ENCODE measurements at places on chromosomes 2 and 18.

DNA sequence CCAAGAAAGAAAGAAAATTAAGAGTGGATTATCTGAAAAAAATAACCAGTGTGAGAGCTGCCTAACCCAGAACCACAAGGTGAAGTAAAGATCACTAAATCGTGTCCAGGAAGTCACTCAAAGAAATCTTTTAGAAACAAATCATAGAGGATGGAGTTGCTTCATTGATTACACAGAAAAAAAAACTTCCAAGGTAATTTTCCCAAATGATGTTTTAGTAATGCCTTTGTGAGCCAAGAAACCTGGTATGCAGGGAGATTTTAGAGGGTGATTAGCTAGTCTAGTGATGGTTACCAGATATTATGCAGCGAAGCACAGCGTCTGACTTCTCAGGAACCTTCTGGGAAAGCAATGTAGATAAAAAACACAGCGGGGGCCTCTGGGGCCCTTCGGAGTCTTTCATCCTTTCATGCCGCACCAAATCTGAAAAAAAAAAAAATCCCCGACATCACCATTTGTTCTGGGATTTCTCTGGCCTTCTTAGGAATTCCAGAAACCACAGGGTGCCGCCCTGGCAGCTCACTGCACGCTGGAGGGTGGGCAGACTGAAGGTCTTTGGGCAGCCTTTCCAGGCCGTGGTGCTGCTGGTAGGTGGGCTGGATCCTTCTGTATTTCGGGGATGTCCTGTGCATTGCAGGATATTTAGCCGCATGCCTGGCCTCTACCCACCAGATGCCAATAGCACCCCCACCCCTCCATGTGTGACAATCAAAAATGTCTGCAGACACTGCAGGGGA, 17.3 kb downstream of the ALPK2 start:
- H3K27me3 ChIP-seq: peaks cover 14% of the 10 kb centered on the region
- no peaks in the 10 kb centered on the region for H3K36me3 ChIP-seq
- no peak overlapping the region for H3K4me3 ChIP-seq

DNA sequence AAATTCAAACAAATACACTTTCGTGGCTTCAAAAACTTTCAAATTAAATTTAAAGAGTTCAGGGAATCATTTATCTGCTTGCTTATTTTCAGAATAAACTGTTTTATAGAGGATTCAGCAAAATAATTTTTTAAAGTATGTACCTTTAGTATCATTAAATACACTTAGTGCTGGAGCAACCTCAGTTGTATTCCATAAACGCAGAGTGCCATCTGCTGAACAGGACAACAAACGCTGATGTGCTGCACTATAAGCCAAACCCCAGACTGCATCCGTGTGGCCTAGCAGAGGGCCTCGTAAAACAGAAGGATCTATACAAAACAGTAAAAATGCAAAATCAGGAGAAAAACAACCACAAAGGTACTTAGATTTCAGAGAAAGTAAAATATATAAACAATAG, 108.6 kb downstream of the STRN start:
- H3K27ac ChIP-seq: no peak overlapping the region
- H3K4me3 ChIP-seq: no peak overlapping the region

- H3K27me3 ChIP-seq: no peaks in the 10 kb centered on the region
- H3K4me3 ChIP-seq: no peak overlapping the region
- H3K36me3 ChIP-seq: no peaks in the 10 kb centered on the region
- no peaks in the 10 kb centered on the region for H3K4me1 ChIP-seq
- peak; percentile 60 for DNase-seq
- H3K27ac ChIP-seq: no peak overlapping the region
Observed at GRCh38 chr2:156562124-156562523, 125.9 kb downstream of the GPD2 start.

- no peak overlapping the region for H3K27ac ChIP-seq
- H3K4me1 ChIP-seq: peaks cover 11% of the 10 kb centered on the region
- no peaks in the 10 kb centered on the region for H3K36me3 ChIP-seq
Observed at GRCh38 chr18:292271-292670, 24.4 kb upstream of the THOC1 start.

GRCh38 chr2:144249035-144249637, 270.8 kb downstream of the ZEB2 start:
- H3K36me3 ChIP-seq: no peaks in the 10 kb centered on the region
- H3K27me3 ChIP-seq: no peaks in the 10 kb centered on the region
- no peaks in the 10 kb centered on the region for H3K4me1 ChIP-seq
- DNase-seq: no peak
- H3K27ac ChIP-seq: no peak overlapping the region

DNA sequence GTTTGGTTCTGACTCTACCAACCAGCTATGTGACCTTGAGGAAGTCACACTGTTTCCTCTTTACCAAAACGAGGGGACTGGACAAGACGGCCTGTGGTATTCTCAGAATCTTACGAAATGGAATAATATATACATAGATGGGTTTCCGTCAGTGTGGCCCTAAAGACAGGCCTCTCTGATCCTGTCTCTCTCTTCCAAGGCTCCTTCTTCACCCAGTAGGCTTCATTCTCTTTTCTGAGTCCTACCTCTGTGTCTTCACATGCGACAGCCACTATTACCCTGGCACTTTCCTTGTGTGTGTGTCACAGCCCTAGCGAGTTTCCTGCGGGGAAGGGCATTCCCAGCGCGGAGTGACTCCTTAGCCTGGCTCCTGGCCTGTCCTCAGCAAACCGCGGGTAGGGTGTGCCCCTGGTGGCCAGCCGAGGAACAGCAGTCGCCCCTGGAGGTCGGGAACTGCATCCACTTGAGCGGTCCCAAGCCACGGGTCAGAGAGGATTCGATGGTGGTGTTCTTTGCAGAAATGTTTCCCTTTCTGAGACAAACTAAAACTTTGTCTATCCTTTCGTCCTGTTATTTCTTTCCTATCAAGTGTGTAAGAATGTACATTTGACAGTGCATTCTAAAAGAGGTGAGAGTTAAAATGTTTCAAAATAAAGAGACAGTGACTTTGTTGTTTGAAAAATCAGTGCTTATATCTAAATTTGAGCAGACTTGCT, 63.3 kb downstream of the RAB31 start:
- H3K36me3 ChIP-seq: no peaks in the 10 kb centered on the region
- peak overlapping the region; percentile 14 for H3K27ac ChIP-seq
- peaks cover 4% of the 10 kb centered on the region for H3K4me1 ChIP-seq
- H3K27me3 ChIP-seq: no peaks in the 10 kb centered on the region
- peak; percentile 81 for DNase-seq

DNA sequence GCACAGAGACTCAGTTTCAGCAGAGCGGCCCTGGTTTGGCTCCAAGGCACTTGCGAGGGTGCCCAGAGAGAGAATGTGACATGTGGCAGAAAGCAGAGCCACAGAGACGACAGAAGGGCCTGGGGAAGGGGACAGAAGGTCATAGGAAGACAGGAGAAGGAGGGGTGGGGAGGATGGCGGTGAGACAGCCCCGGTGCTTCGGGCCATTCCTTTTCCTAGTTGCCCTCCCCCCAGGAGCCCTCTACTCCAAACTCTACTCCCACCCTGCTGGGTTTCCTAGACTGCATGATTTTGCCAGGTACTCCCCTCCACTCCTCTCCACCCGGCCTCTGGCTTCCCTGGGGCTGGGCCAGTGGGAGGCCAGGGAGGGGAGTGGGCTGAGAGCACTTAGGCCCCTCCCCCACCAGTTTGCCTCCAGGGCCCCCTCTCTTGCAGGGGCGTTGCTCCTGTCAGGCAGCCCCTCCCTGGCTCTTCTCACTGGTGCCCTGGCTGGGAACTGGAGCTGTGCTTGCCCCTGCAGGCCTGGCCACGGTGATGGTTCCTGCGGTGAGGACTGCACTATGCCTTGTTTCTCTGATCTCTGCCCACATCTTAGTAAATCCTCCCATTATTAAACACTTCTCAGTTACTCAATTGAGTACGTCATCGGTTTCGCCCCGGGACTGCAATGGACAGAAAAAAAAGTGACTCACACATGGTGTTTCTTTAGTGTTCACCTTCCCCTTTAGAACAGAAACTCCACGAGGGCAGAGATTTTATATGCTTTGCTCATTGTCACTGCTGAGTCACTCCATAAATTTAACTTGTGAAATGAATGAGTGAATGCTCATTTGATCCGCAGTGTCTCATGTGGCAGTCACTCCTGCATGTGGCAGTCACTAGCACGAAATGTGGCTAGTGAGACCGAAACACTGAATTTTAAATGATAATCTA, 58.7 kb upstream of the SP3 start:
- peaks cover 2% of the 10 kb centered on the region for H3K27me3 ChIP-seq
- DNase-seq: no peak
- no peak overlapping the region for H3K27ac ChIP-seq
- H3K4me3 ChIP-seq: no peak overlapping the region
- no peaks in the 10 kb centered on the region for H3K4me1 ChIP-seq

- no peaks in the 10 kb centered on the region for H3K4me1 ChIP-seq
- no peak for DNase-seq
- H3K36me3 ChIP-seq: no peaks in the 10 kb centered on the region
- H3K4me3 ChIP-seq: no peak overlapping the region
Observed at GRCh38 chr18:41922176-41922575, 32.9 kb upstream of the PIK3C3 start.

- no peak for DNase-seq
- no peaks in the 10 kb centered on the region for H3K36me3 ChIP-seq
- no peaks in the 10 kb centered on the region for H3K4me1 ChIP-seq
- no peaks in the 10 kb centered on the region for H3K27me3 ChIP-seq
- no peak overlapping the region for H3K27ac ChIP-seq
- no peak overlapping the region for H3K4me3 ChIP-seq
Observed at GRCh38 chr2:48600917-48601316, 16.7 kb upstream of the GTF2A1L start.

DNA sequence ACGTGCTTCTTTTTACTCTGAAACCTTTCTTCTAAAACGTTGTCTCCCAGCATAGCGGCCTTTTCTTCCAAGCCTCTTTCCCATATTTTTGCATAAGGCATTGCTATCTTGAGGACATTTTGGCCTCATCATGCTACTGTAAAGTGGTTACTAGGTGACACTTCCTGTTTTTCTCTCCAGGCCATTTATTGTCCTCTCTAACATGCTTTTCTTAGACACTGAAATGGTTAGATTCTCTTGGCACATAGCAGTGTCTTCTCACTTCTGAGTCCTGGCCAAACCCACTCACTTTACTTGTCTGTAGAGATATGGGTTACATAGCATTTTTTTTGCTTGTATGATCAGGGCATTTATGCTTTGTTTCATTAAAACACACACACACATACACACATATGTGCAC, 50.1 kb upstream of the KCNH7 start:
- H3K4me1 ChIP-seq: no peaks in the 10 kb centered on the region
- no peaks in the 10 kb centered on the region for H3K36me3 ChIP-seq
- peak; percentile 31 for DNase-seq

DNA sequence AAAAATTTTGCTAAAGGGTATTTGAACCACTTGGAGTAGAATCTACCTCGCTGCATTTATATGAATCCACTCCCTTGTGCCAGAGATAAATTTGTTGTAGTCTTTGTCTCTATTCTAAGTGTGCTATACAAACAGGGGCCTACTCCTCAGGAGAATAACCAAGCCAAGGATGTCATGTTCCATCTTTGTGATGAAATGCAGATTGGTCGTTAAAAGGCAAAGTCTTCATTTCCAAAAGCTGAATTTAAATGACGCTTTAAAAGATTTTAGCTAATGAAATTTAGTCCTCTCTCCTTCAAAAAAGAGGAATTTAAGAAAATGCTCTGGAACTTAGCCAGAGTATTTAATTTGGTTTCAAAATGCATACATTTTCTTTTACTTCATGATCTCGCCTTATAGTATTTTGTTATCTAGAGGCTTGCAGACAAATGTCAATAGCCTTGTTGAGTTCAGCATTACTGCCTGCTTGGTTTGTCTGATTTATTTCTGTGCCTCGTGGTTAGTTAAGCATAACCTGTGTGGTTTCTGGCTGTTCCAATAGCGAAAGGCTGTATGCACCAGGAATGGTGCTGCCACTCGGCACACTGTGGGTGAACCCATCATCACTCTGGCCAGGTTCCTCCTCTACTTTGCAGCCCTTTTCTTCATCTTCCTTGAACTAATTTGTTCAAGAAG, 417.6 kb downstream of the ZNF521 start:
- H3K36me3 ChIP-seq: no peaks in the 10 kb centered on the region
- H3K27me3 ChIP-seq: no peaks in the 10 kb centered on the region
- H3K27ac ChIP-seq: no peak overlapping the region
- DNase-seq: no peak

DNA sequence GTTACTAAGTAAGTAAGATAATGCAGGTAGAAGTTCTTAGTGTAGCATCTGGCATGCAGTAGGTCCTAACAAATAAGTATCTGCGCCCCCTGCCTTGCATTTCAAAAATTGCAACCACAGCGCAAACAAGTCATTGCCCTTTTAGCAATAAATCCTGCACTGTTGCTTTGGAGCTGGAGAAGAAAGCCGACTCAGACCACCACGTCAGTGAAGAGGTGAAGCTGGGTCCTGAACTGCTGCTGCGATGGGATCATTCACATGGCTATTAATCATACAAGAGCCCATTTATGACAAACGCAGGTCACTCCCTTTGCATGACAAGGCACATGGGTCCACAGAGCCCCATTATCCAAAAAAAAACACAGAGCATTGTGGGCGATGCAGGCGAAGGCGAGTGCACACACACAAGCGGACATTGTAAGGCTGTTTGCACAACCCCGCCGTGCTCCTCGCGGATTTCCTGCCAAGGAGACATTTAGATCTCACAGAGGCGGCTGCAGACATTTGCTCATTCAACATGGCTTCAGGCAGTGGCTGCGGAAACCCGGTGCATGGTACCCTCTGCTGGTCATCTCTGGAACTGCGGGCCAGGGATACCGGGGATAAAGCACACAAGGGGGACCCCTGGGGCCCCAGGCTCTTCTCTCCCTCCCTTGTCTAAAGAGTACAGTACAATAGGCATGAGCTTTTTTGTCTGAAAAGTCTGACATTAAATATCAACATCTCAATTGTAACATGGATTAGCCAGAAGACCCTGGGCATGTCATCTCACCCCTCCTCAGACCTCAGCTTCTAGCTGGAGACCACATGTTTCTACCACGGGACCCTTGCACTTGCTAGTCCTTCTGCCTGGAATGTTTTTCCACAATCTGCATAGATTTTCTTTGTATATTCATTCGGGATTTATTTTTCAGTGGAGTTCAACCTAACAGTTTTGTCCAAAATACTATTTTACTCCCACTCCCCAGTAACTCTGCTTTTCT, 56.7 kb downstream of the CYRIA start:
- H3K27me3 ChIP-seq: no peaks in the 10 kb centered on the region
- H3K4me3 ChIP-seq: no peak overlapping the region
- peaks cover 8% of the 10 kb centered on the region for H3K4me1 ChIP-seq
- peaks cover 4% of the 10 kb centered on the region for H3K36me3 ChIP-seq

- H3K27me3 ChIP-seq: no peaks in the 10 kb centered on the region
- H3K27ac ChIP-seq: no peak overlapping the region
- no peak overlapping the region for H3K4me3 ChIP-seq
Observed at GRCh38 chr18:77711096-77711495, 461.4 kb downstream of the GALR1 start.
